ENCODE measurements at places on chromosomes 3 and 15.
A peak's percentile ranks its signal among the peaks of the same experiment; 100 is the strongest.

DNA sequence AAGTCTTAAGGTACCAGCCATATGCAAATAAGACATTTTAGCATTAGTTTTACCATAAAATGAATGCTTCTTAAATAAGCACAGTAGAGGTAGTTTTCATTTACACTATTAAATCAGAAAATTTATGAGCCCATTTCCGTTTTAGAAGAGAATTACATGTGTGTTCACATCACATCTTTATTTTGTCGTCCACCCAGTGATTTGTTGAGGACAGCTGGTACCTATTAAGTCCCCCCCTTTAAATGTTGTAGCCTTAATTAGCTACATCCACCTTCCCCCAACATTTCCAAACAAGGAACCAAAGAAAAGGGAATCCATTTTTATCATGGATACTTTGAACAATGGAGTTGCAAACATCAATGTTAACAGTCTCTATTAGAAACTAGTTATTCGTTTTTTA is 6.8 kb downstream of the IL17RD start:
- no peak for DNase-seq

DNA sequence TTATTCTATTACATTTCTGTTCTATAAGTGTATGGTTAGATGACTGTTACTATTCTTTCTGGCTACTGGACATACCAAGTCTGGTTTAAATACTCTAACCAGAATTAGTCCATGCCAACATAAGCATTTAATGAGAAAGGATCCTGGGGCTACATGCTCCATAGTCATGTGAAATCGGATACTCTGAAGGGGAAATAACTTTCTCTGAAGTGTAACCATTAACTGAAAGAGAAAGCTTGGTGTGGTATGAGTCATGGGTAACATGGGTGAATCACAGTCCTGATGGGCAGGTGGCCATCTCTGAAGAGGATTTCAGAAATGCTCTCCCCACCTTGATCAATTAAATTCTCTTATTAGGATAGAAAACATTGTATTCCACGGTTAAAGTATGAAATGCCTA is 69.4 kb downstream of the FHIT start:
- DNase-seq, result no peak

- DNase-seq, result peak; percentile 15
Measured at GRCh38 chr3:62622553-62623174, 249.3 kb upstream of the FEZF2 start.

- DNase-seq, result no peak
Measured at GRCh38 chr15:35986191-35986721, 440.3 kb upstream of the DPH6 start.

GRCh38 chr15:64763021-64763420 is 12.4 kb downstream of the RBPMS2 start:
- DNase-seq, result no peak

DNA sequence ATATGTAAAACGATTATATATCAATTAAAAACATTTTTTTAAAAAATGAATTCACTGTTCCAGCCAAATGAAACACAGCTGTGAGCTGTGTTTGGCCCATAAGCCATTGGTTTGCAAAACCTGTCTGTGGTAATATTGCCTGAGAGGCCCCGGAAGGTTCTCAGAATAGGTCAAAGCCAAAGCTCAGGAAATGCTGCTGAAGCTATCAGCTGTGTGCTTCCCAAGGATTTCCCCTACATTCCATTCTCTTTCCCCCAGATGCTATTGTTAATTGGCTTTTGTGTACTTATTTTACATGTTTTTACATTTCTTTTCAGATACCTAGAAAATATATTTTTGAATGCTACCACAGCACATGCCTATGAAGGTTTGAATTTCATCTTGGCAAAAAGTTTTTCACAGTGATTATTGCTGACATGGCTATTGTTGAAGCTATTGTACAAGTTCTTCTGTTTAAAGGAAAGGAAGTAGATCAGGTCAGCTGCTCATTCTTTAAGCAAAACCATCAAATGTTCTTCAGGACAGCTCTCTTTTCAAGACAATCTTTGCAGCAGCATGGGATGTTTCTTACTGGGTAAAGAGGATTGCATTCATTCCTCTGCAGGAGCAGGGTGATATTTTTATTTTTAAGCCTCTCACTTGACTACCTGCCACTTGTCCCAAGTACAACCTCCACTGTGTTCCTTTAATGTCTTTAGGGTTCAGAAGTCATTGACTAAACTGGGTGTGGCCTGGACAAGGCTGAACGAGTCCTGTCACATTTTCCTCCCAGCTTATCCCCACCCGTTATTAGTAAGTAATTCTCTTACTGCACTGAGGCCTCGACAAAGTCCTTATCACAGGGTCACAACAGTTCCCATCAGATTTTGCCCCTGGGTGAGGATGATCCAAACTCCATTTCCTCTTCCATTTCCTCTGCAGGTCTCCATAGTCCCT is 26.3 kb upstream of the BNC1 start:
- no peak for DNase-seq

GRCh38 chr15:40893733-40894680 is at the start of gene VPS18:
TSS of gene VPS18 (plus strand) at chr15:40894450. CDS start at chr15:40894769, 319 bp downstream.
- peak; percentile 100 for DNase-seq

- no peak for DNase-seq
Measured at GRCh38 chr3:72434296-72434695, 413.9 kb downstream of the SHQ1 start.

DNA sequence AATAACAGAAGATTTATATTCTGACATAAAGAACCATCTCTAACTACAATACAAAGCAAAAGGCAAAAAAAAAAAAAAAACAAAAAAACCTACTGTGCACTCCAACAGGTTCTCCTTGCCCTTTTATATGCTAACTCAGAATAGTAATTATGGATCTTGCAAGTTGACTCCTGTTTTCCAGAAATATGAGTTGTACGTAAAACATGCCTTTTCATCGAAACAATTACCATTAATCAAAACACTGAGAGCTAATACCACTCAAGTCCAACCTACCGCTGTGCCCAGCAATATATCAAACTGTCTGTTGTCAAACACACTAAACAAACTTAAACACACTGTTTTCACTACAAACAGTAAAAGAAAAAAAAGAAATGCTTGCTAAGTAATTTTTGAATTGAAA is 389.8 kb downstream of the TBC1D5 start:
- no peak for DNase-seq

DNA sequence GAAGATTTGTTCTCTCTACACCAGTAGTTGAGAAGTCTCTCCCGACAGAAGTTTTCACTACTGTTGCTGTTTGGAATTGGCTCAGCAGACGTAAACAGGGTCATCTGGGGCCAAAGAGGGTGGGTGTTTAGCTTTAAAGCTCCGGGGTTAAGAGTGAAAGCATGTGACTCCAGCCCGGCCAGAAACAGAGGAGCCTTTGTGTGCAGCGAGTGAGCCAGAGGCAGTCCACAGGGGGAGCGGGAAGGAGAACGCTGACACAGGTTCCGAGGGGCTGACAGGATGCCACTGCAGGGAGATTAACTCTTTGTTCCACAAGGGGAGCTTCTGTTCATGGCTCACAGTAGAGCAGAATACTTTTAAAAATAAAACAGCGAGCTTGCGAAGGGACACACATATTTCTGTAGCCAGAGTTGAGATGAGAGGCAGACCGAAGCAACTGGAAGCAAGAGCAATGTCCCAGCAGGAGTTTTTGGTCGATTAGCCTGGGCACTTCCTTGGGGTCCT is 26.9 kb downstream of the BMF start:
- DNase-seq, result peak; percentile 70

DNA sequence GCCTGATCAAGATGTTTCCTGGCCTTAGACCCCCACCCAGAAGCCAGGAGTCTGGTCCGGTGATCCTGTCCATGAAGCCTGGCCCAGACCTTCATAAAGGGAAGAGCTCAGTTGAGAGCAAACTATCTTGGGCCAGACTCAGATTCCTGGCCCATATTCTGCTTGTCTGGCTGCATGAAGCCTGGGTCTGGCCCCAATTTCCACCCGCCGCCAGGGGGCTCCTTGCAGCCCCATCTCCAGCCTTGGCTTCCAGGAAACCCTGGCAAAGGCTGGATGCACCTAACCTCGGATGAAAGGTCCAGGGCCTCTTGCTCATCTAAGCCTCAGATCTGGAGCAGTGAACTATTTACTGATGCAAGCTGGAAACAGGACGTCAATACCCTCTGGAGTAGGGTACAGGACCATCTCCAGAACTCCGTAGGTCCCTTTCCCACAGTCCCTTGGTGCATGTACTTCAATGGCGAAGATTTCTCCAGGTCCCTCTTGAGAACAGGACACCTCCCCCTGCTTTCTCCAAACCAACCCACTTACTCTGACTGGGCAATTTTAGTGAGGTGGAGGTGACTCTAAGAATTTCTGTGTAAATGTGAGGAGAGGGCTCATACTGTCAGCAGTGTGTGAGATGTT is 5.6 kb downstream of the FOXL2 start:
- peak; percentile 77 for DNase-seq

DNA sequence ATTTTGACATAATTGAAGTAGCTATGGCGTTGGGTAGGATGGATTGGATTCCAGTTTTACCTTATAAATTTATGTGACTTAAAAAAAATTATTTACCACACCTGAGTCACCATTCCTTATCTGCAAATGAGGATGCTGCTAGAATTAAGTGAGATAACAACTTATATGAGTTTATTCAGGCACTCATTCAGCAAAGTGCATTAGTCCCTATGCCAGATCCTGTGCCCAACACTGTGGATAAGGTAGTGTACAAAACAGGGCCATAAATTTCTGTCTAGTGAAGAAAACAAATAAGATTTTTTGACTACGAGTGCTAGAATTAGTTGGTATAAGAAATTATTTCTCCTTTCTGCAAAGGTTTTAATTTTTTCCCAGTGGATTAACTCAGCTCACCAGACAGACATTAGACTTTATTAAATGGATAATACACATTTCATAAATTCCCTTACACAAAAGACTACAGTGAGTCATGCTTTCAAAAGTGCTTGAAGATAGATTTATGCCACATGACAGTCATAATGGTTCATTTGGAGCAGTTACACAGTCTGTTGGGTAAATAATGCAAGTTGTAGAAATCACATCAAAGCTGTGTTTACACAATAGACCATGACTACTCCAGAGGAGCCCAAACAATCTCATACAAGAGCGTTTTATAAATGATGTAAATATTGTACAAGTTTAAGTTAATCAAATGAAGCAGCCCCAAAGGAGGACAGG is 129.9 kb upstream of the TGFBR2 start:
- DNase-seq, result no peak

- DNase-seq, result no peak
Measured at GRCh38 chr3:15164340-15164739, 41.7 kb upstream of the CAPN7 start.

- no peak for DNase-seq
Measured at GRCh38 chr3:1955170-1955569, 143.5 kb upstream of the CNTN4 start.

DNA sequence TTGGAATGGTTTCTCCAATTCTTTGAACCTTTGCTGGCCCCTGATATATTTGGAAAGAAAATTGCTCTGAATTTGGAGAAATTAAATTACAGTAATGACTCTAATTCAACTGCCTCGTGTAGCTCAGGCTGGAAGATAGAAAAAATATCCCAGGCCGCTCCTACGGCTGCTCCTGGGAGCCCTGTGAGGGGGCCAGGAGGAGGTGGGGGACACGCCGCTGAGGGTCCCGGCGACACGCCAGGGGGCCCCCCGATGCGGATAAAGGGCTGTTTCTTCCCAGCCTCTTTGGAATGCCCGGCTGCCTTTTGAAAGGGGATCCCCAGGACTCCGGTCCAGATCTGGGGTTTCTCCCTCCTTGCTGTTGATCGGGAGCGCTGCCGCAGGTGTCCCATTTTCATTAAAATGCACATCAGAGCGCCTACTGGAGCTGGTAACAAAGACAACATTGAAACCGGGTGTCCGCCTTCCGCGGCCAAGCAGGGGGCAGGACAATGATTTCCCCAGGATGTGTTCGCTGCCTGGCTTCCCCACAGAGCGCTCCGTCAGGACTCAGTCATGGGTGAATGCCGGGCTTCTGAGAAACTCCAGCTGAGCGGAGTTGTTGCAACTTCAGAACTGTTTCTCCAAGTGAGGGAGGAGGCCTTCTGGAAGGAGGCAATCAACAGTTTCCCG is 200.1 kb upstream of the KBTBD8 start:
- no peak for DNase-seq

DNA sequence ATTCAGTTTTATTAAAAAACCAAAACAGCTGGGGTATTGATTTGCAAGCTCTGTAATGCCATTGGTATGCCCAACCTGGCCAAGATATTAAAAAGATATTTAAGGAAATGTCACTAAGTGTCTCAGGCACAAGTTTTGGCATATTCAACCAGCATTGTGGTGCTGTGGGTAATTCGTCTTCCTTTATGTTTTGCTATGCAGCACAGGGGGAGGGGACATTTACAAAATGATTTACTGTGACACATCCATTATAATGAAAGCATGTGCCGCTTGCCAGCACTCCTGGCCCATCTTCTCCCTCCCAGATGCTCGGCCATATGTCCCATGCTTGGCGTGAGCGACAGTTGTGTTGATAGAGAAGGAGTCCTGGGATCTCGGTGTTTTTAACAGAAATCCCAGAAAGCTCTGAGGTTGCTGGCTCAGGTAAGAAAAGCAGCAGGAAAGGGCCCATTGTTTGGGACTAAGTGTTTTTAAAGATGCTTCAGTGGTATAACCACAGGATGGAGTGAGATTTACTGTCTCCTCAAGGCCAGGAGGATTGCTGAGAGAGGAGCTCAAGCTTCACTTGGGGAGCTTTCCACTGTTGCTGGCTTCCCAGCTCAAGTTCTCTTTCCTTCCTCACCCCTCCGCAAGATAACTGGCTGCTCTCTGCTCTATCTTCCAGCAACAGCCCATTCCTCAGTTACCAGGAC is 158.2 kb upstream of the TSC22D2 start:
- DNase-seq, result no peak

- DNase-seq, result no peak
Measured at GRCh38 chr3:119360736-119361462, 66.7 kb downstream of the ARHGAP31 start.

- DNase-seq, result no peak
Measured at GRCh38 chr3:81462921-81463320, 298.5 kb downstream of the GBE1 start.

DNA sequence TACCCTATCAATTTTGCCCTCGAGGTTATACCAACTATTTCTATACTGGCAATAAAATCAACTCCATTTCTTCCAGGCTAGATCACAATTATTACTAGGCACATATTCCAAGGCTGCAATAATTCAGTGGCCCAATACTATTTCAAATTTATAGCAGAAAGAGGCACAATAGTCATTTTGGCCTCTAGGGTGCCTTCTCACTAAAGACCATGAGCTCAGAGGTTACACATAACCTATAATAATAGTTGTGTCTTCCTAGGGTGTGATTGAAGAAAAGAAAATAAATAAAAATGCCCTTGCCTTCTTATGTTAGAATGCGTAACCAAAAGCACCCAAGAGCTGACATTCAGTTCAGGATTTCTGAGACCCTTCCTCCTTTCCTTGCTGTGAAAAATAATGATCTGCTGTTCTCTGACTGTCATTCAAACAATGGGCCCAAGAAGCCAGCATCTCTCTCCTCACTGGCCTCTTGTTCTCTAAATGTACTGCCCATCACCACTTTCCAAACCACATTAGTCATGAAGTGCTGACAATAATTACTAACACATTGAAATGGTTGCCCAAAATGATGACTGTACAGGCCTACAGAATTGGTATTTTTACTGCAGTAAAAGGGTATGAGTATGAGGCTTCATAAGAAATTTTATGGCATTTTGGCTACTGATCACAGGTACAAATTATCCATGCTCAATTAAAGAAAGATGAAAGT is 244.8 kb downstream of the LRRN1 start:
- DNase-seq, result no peak

GRCh38 chr3:168678730-168679129 is 583.0 kb upstream of the GOLIM4 start:
- no peak for DNase-seq
